ENCODE measurements at places on chromosomes 11 and 22.

DNA sequence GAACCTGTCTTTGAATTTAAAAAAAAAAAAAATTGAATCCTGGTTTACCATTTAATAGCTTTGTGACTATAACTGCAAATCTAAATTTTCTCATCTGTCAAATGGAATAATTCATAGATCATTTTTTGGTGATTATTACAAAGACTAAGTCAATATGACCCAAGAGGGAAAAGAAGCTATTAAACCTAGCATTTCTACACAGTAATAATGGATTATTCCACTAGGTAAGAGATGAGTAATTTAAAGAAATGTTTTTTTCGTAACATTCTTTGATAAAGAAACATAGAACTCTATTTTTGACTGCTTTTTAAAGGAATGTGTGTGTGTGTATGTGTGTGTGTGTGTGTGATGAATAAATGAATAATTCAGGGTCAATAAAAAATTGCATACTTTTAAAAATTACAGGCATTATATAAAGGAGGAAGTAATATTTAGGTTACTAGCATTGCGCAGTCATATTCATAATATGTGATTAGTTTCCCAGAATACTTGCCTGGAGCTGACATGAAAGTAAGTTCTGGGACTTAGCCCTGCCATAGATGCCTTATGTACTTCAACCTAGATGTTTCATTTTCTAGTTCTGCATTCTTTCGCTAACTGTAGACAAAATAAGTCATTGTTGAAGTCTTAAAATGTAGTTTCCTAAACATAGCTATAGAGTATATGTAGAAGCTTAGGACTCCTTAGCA, 72.9 kb downstream of the TMEM135 start:
- DNase-seq, result no peak

DNA sequence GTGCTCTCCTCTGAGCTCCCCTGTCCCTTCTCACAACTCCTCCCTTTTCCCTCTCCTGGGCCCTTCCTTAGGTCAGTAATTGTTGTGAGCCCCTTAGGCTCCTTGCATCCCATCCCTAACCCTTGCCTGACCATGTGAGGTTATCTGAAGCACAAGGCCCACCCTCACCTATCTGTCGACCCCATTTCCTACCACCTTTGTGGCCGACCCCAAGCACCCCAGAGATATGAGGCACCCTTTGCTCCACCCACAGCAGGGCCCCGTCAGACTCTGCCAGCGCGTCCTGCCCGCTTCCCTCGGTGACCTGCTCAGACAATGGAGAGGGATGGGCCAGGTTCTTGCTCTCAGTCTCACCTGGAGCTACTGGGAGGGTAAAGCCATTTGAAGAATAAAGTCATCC, 1.3 kb downstream of the GNG3 start:
- DNase-seq, result no peak

GRCh38 chr11:37849706-37850105, 1251.7 kb upstream of the RAG2 start:
- DNase-seq, result no peak

GRCh38 chr11:27112946-27113345, 72.3 kb downstream of the BBOX1 start:
- DNase-seq, result no peak

DNA sequence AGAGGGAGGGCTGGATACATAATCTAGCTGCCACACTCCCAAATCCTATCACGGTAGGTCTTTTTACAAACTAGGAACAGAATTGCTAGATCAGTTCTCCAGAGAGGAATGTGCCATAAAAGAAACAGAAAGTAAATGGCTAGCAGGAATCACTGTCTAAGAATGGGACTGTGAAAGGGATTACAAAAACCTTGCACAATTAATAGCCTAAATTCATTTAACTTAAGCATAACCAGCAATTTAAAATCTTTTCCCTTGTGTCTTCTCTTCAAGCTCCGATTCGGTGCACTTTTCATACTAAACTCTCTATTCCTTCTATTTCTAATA, 35.2 kb downstream of the APOL5 start:
- DNase-seq, result no peak

DNA sequence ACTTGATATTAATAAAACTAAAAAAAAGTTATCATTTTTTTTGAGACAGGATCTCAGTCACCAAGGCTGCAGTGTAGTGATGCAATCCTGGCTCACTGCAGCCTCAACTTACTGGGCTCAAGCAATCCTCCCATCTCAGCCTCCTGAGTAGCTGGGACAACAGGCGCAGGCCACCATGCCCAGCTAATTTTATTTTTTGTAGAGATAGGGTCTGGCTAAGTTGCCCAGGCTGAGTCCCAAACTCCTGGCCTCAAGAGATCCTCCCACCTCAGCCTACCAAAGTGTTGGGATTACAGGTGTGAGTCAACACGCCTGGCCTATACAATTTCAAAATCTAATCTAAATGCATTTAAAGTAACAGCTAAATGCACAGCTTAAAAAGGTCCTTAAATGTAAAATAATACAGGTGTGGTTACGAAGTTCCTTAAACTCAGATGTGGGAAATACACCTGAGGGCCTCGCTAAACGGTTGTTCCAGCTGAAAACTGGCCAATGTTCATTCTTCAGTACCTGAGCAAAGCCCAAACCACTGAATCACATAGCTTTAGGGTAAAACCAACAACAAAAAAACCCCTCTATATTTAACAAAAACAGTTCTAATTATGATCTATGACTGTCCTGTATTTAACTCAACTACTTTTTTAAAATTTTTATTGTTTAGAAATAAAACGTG, 11.8 kb downstream of the NAP1L4 start:
- DNase-seq, result no peak

DNA sequence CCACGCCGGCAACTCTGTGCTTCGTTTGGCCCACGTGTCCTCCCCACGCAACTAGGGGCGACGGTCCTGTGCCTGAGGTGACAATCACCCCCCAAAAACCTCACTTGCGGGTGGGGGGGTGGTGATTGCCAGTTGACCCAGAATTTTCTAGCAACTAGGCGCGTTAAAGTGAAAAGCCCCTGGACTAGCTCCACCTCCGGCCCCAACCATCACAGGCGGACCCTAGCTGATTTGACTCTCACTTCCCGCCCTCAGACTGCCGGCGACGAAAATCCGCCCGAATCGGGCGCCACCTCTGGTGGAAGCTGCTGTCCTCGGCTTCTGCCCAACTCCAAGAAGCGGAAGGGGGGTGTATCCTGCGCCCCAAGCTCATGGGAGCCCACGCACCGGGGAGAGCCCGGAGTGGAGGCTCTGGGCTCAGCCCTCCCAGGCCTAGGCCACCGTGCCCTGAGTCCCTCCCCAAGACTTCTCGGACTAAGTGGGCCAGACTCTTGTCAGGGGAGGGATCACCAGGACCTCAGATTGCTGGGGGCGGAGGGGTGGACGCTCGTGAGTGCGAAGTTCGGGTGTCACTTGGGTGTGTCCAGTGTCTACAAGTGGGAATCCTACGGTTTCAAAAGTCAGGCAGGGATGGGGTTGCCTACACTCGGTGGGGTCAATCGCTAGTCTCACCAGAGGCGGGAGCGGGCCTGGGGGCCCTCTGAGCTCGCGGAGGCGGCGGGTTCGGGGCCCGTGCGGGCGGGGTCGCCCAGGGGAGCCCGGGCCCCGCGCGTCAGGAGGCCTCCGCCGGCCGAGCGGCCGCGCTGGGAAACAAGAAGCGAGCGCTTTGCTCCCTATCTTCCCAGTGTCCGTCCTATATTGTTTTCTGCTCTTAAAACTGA, 12.3 kb downstream of the PAX6 start:
- DNase-seq, result peak; percentile 61

DNA sequence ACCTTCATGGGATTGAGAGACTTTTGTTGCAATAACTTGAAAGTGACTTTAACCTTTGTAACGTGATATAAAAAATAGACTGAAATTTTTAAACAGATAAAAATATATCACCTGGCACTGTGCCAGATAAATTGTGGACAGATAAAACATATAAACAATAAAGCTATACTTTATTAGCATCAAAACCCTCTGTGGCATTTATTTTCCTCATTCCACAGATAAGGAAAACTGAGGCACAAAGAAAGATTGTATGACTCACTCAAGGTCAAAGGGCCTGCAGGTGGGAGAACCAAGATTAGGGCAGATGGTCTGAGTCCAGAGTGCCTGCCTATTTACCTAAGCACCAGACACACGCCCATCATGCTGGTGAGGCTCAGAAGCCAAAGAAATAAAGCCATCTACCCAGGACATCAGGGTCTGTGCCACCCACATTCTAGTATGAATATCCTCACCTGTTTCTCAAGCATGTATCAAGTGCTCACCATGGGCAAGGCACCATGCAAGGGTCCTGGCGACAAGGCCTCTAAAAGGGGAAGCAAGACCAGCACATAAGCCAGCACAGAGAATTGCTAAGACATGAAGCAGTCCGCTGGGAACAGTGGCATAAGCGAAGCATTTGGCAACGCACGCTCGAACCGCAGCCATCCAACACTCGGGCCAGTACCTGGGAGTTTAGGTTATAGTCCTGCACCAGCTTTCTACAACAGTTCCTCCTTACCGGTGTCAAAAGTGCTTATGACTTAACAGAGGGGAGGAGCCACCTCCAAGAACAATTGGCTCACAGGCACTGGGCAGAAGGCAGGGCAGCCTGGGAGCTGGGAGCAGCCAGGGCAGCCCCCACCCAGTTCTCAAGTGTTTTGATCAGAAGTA, 17.6 kb downstream of the MYH9 start:
- peak; percentile 61 for DNase-seq

- no peak for DNase-seq
Measured at GRCh38 chr22:21054714-21055563, 9.2 kb downstream of the LRRC74B start.

DNA sequence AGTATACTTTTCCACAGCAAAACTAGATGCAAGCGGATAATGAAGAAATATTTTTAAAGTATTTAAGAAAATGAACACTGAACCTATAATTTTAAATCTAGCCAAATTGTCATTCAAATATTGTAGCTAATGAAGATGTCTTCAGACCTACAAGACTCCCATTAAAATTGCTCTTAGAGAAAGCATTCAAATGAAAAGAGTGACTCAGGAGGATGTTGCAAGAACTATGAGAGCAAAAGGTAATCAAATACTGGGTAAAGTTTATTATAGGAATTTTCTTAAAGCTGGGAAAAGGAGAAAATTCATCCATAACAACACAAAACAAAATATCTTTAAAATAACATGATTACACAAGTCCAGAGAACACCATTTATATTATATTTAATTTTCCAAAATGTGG, 5.4 kb upstream of the POU2AF1 start:
- DNase-seq, result no peak

GRCh38 chr11:113952588-113952987, 22.3 kb upstream of the HTR3A start:
- DNase-seq, result peak; percentile 18

- no peak for DNase-seq
Measured at GRCh38 chr22:28331695-28332094, 347.9 kb downstream of the TTC28 start.

GRCh38 chr22:39182478-39183030, 30.1 kb upstream of the CBX7 start:
- no peak for DNase-seq

DNA sequence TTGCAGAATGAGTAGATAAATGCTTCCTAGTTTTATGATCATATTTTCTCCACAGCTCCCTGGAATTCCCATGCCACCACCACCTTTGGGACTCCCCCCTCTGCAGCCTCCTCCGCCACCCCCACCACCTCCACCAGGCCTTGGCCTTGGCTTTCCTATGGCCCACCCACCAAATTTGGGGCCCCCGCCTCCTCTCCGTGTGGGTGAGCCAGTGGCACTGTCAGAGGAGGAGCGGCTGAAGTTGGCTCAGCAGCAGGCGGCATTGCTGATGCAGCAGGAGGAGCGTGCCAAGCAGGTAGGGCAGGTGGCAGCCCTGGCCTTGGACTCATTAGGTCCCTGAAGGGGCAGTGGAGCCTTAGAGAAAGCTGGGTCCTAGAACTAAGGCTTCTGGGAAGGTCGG, 2.9 kb downstream of the SF3B2 start:
- DNase-seq, result no peak

DNA sequence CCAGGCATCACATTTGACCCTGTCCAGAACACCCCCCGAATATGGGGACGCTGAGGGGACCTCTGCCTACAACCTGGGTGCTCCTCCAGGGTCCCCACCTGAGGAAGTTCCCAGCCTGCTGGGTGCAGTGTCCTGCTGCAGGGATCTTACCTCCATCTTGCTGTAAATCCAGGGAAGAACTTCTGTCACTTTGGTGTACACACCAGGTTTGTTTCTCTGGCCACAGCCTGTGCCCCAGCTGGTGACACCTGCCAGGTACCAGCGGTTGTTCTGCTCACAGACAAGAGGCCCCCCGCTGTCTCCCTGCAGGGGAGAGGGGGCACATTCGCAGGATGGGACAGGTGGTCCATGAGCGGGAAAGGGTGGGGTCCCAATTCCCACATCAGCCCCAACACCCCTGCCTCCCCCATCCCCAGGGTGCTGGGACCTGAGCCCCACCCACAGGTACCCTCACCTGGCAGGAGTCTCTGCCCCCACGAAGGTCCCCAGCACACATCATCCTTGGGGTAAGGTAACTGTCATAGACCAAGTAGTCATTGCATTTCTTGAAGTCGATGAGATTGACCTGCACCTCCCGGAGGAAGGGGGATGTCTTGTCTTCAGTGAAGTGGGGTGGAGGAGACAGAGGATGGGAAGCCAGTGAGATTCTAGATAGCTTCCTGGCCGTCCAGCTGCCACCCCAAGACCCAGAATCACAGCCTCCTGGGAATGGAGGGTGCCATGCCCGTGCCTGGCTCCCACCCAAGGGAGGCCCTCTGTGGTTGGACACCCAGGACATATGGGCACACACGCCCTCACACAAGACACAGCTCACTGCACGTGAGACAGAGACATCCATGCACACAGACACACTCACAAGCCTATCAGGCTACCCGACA, 25.5 kb downstream of the TMPRSS13 start:
- no peak for DNase-seq

DNA sequence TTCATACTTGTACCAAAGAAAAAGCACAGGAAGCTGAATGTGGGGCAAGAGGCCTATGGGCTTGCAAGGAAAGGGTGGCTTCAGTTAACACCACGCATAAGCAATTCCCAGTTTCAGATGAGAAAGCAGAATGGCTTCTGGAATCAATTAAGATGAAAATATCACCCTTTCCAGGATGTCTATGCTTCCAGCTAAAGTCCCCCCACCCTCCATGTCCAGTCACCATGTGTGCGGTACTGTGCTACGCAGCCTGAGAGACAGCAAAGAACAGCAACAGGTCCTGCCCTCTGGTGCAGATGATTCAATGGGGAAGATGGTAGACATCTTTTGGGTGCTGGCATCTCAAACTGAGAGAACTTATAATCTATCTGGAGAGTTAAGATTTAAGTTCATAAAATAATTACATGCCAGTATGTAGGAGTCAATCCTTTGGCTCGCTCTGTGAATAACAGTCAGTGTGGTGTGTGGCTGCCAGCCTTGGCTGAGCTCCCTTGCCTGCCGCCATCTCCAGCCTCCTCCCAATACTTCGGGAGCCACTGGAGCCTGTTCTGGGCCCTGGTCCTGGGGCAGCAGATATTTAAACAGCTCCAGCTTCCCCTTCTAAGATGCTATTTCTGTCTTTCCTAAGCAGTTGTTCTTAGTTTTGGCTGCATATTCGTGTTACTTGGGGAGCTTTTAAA, 44.5 kb downstream of the ME3 start:
- no peak for DNase-seq

DNA sequence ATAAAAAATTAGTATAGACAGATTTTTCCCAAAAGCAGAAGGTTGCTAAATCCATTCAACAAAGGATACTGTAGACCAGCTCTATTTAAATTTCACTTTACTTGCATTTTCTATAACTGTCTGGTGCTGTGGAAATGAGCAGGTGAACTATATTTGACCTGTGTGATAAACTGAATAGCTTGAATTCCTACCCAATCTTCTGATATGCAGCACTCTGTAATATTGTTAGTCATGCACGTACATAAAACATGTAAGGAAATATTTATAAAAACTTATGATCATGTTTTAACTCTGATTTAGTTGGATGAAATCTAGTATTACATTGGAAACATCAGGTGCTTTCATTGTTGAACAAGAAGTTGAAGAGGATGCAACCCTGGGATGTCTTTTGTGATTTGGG, 213.6 kb downstream of the DBX1 start:
- DNase-seq, result no peak

Measured in right kidney (tissue), 9 donors.